ENCODE measurements at places on chromosomes 11 and 22.

- DNase-seq, result no peak
Observed at GRCh38 chr22:17638182-17638431, 450 bp upstream of the BCL2L13 start.

- DNase-seq, result no peak
Observed at GRCh38 chr11:85898456-85898855, 43.3 kb downstream of the CCDC83 start.

GRCh38 chr11:124875401-124875800 lies 10.2 kb downstream of the ROBO3 start:
- no peak for DNase-seq

- DNase-seq, result no peak
Observed at GRCh38 chr11:115330684-115331482, 173.3 kb downstream of the CADM1 start.

- no peak for DNase-seq
Observed at GRCh38 chr11:120034881-120035630, 102.9 kb downstream of the TRIM29 start.

GRCh38 chr22:49825436-49825835 lies 2.2 kb downstream of the BRD1 start:
- DNase-seq, result no peak

DNA sequence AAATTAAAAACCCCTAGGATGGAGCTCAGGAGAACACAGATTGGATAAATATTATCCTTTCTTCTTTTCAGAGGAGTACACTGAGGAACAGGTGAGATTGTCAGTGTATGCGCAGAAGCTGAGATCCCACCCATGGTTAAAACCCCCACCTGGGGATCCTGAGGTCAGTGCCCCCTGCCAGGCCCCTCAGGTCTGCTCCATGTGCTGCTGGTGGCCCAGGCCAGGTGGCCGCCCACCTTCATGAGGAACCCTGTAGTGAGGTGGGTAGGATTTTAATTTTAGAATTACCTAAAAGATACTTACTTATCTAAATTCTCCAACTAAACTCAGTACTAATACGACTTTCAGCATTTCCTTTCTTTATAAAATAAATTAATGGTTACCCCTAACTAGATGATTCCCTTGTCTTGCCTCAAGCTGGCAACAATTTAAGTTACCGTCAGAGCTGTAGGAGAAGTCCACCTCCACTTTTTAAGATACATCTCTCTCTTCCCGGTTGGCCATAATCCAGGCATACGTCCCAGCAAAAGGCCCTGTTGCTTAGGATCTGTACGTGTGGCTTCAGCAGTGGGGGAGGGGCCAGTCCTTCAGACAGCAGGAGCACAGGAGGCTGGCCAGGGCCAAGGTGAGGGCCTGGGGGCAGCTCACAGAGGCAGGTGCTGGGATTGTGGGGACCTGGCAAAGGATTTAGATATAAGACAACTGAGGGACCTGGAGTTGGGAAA lies 61.5 kb upstream of the PITPNB start:
- no peak for DNase-seq

DNA sequence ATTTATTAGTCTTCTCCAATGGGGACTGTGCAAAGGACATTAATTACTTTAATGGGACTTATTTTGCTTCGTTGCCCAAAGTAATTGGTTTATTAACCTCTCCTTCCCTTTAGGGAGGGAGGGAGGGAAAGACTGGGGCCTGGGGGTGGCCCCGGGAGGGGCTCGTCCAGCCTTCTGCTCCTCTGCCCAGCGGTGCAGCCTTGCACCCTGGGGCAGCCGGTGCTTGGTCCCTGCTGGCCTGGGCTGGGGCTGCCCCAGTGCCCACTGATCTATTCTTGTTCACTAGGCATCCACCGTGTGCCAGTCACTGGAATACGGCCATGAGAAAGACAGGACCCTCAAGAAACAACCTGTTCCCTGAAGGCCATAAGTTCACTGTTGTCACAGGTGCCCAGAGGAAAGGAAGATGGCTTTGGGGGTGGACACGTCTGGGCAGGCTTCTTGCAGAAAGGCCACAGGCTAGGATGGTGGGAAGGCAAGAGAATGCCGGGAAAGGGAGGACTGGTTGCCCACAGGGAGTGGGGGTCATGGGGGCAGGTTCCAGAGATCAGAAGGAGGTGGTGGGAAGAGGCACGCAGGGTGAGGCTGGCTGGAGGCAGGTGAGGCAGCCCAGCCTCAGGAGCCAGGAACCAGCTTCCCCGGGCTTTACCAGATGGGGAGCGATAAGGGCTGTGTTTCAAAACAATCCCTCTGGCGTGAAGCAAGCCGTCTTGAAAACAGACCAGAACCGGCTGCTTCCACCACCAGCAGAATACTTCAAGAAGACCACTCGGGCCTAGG lies 47.6 kb upstream of the KCNQ1OT1 start:
- no peak for DNase-seq

DNA sequence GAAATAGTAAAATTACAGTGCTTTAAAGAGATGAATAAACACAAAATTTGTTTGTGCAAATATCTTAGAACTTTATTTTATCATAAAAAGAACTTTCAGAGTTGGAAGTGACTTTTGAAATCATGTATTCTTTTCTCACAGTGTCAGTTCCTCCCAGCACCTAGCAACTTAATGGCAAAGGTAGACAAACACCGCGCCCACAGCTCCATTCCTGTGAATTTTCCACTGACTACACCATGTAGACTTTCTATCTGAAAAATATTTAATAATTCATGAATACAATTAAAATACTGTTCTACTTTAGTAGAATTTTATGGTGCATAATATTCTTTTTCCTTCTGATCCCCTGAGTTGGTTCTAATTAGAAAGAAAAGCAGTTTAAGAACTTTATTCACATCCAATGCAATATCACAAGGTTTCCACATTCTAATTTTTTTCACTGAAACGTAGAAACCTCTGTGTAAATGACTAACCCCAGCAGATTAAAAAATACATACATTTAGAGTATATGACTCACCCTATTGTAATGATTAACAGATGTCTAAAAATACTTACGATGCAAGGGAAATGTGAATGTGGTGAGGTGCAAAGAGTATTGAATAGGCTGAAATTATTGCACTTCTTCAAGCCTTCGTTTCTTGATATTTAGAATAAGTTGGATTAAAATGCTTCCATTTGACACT lies 218.2 kb upstream of the CCDC179 start:
- DNase-seq, result no peak

- DNase-seq, result no peak
Observed at GRCh38 chr11:115169251-115169650, 335.0 kb downstream of the CADM1 start.

DNA sequence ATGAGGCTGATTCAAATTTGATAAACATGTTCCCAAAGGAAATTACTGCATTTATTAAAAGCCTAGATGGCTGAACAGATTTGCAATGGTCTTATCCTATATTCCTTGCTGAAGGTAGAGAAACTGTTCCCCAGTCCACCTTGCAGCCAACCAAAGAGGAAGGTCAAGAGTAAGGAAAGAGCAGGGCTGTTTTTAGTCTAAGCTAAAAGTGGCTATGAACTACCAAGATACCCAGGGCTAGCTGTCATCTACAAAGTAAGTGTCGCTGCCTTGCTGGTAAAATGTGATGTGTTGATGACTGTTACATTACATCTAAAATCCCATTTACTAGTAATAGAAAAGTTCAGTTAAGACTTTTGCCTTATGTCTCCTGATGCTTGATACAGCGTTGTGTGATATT lies 290.1 kb upstream of the MPPED2 start:
- no peak for DNase-seq

DNA sequence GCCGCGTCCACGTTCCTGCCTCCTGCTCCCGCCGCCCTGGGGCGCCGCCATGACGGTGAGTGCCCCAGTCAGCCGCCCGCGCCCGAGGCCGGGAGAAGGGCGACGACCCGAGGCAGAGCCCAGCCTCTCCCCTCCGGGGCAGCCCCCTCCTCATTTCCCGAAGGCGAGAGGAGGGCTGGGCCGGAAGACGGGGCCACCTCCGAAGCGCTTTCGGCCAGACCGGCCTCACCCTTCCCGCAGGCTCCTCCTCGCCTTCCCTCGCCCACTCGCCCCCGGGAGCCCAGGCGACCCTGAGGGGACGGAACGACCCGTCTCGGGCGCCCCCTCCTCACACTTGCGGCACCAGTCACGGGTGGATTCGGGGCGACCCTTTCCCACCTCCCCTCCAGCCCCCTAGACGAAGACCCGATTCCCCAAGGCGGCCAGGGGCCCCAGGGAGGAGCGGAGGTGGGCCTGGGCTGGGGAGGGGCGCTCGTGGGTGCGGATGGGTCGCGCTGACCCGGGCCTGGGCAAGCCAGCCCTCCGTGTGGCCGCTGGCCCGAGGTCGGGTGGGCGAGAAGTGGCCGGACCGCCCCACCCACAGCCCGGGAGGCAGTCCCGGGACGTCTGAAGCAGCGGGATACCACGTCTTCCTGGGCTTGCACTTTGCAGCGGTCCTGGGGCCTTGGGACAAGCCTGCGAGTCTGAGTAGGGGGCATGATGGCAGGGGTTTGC lies 49.7 kb downstream of the TRIOBP start:
- DNase-seq, result peak; percentile 14

DNA sequence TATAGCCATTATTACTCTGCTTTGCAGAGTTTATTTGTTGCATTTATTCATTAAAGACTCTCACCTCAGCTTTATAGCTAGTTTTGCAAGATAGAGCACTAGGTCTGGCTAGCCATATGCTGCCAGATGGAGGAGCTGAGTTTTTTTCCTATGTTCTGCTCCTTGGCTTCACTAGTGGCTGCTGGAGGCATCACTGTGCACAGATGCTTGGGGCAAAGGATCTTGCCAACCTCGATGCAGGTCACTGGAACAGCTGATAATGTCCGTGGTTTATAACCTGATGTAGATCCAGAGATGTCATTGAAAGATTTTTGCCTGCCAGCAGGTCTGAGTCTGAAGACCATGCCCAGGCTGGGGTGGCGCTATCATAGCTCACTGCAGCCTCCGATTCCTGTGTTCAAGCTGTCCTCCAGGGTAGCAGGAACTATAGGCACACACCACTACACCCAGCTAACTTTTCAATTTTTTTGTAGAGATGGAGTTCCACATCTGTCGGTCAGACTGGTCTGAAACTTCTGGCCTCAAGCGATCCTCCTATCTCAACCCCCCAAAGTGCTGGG lies 63.2 kb downstream of the PACS1 start:
- DNase-seq, result no peak

- no peak for DNase-seq
Observed at GRCh38 chr22:47015589-47016178, 253.2 kb downstream of the TBC1D22A start.

DNA sequence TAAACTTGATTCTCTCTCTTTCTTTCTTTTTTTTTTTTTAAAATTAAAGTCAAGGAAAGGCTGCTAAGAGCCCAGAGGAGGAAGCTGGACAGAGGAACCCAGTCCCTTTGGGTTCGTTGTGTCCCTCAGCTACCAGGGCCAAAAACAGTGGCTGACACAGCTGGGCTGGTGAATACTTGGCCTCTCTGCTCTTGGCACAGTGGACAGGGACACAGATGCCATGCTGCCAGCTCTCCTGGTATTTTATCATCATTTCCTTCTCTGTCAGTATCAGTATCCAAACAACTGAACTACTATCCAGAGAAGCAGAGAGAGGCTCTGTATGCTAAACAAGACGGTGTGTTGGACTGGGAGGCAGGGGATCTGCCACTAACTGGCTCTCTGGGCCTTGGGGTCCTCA lies 123.7 kb upstream of the CCDC90B start:
- no peak for DNase-seq

GRCh38 chr11:113188371-113188834 lies 126.0 kb upstream of the TTC12 start:
- DNase-seq, result no peak

GRCh38 chr11:78453140-78453935 lies 35.7 kb upstream of the GAB2 start:
- DNase-seq, result no peak

- DNase-seq, result no peak
Observed at GRCh38 chr22:37910890-37911672, 5.0 kb downstream of the MICALL1 start.

DNA sequence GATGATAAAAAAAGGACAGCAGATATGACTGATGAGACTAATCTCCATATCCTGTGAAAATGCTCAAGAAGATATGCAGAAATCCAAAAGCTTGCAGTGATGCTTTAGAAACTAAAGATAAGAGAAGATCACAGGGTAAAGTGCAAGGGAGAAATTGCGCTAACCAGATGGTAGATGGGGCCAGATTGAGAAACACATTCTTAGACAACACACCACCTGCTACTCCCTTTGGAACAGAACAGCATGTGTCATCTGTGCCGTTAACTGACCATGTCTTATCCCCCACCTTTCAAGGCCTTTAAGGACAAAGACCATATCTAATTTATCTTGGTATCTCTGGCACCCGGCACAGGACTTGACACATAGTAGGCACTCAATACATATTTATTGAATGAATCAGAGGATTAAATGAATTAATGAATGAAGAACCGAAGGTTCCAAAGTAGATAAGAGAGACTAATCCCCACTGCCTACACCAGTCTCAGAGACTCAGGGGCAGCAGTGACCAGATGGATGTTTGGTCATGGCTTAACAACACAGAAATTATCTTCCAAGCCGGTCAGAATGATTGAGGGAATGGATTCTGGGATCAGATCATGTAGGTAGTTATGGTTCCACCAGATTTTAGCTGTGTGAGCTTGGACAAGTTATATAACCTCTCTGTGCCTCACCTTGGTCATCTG lies 12.3 kb upstream of the P2RY2 start:
- DNase-seq, result no peak

DNA sequence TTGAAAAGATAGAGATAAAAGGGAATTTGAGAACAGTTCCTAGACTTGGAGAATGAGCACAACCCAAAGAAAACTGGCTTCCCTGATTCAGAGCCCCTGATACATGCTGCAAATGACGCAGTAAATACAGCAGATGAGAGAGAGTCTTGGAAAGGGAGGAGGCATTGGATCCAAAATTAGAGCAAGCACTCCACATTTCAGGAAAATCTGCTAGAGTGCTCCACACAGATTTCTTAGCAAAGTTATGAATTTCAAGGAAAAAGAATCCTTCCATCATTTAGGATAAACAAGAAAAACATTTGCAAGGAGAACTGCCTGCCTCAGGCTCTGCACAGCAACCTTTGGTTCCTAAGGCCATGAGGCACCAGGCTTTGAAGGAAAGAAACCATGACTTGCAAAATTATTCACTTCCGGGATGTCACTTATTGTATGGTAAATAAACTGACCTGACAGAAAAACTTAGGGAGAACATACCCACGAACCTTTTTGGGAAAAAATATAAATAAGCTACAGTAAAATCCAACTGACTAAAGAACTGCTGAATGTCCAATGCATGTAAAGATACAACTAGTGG lies 89.8 kb upstream of the RTL6 start:
- DNase-seq, result no peak

GRCh38 chr22:45578524-45579147 lies 76.0 kb downstream of the FBLN1 start:
- DNase-seq, result no peak

DNA sequence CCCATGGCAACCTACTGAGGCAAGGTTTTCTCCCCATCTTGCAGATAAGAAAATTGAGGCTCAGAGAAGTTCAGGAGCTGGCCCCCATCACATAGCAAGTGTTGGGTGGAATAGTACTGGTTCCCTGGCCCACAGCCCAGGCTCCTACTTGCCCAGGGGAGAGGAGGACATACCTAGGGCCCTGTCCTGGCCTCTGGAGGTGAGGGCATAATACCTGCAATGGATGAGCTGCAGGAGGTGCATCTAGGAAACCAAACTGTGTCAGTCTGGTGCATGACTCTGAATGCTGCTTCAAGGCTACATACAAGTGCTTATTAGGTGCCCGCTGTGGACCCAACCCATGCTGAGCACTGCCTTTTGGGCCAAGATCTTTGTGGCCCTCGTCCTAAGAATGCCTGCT lies 40.0 kb upstream of the TPBGL start:
- DNase-seq, result no peak

GRCh38 chr11:110314366-110315095 lies 18.1 kb upstream of the RDX start:
- DNase-seq, result no peak

Data from stimulated activated CD4-positive, alpha-beta T cell treated with anti-CD3 and anti-CD28 coated beads, Interleukin-2, amount 100 ng/mL, for 4 hours (primary cell).